ENCODE measurements at places on chromosomes 12 and 14.

DNA sequence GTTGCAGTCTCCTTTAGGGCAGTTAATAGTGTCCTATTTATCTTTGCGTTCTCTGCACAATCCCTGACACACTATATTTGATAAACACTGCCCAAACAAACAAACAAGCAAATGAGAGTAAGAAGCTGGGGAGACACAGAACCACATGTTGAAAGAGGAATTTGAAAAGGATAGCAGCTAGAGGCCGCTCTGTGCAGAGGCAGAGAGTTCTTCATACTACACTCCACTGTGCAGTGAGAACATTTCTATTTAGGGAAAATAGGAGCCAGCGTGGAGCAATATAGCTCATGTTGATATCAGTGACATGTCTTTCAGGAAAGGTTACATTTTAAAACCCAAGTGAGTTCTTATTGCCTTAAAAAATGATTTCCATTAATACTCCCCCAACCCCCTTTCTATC, 140.3 kb upstream of the SEL1L start:
- no peak for ATAC-seq

DNA sequence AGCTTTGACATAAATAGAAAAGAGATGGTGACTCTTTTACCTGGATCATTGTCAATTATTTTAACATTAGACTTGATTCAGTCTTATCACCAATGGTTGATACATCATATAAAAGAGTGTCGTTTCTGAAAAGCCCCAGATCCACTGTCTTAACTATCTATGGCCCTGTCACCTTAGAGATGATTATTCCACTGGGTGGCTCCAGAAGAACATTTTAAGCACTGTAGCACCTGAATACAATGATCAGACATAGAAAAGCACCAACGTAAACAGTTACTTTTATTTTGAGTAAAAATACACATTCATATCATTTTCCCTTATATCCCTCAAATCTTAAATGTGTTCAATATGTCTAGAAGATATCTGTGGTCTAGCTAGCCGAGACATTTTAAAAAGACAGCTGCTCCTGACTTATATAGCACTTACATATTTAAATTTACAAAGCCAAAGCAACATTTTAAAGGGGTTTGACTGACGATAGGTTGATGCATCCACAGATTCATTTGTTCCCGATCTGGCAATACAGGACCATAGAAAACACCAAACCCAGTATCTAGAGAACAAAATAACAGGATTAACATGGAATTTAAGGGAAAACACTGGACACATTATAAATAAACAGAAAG, 32.9 kb downstream of the TSPAN8 start:
- ATAC-seq: no peak

- no peak for ATAC-seq
Observed at GRCh38 chr12:53978477-53979356, 4.0 kb upstream of the HOTAIR start.

DNA sequence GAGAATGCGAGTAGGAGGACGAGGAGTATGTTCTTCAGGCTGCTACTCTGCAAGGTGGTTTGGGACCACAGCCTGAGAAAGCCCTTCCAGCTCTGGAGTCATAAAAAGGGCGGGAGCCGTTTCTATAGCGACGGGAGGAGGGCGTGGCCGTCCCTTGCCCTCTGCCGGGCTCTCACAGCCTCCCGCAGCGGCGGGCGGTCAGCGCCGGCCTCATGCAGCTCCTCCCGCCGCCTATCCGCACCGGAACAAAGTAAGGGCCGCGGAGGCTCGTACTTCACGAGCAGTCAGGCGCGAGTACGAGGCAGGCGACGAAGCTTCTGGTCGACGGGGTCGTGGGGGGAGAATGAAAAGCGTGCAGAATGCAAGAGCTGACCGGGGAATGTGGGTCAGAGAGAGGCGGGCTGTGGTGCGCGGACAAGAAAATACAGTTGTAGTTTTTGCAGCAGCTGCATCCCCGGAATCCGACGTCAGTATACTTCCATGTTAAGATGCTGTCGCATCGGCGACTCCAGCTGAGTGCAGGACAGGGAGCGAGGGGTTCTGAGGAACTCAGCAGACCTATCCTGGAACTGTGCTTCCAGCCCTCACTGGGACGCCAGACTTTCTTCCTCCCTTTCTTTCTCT, at the start of gene DYRK4:
DYRK4 (plus strand) TSS at position 175 of the 624 bp plus-strand sequence; CDS start at position 213, 38 bp downstream.
- ATAC-seq: no peak

- ATAC-seq: no peak
Observed at GRCh38 chr12:5546616-5547015, 114.7 kb downstream of the NTF3 start.

- no peak for ATAC-seq
Observed at GRCh38 chr12:63917864-63918799, 73.6 kb downstream of the SRGAP1 start.

DNA sequence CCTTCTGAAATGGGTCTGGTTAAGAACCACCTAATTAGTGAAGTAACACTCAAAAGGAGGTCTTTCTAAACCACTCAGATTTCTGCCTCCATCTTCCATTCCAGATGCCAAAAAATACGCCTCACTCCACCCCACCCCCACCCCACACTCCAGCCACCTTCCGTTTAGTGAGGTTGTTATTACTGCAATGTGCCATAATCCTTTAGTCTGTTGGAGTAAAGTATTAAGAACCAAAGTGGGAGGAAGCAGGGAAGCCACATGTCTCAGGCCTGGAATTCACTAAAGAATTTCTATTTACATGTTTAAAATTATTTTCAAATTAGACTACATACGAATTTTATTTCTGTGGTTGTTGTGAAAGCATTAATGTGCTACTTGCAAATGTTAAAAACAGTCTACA, 7.4 kb downstream of the KIF21A start:
- no peak for ATAC-seq

- ATAC-seq: peak; percentile 27
Observed at GRCh38 chr12:116121453-116121871, 156.0 kb downstream of the MED13L start.

- ATAC-seq: no peak
Observed at GRCh38 chr14:24122416-24122815, 7.7 kb upstream of the NRL start.

GRCh38 chr12:25051656-25052195, 102.8 kb upstream of the BCAT1 start:
- ATAC-seq: peak; percentile 92

DNA sequence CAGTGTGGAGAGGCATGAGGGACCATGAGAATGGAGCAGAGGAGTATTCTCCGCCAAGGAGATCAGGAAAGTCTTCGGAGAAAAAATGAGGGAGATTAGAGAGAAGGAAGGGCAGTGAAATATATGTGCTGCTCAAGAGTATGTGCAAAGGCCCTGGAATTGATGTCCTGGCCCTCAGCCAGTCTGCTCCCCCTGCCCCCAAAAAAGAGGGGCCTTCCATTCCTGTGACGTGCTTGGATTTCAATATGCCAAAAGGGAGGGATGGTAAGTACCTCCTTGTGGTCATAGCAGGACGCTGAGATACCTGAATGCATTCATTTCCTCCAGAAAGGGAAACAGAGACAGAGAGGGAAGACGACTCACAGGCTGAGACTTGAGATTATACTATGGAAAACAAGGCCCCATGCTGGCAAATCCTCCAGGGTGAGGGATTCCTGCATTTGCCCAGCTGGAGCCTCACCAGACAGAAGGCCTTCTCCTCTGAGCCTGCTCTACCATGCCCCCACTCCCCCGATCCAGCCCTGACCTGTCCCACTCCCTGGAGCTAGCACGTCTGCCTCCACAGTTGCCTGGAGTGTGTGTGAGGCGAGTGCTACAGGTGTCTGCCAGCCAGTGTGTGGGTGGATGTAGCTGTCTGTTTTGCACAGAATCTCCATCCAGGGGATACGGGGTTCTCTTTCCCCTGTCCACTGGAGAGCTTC, 3.9 kb upstream of the RARG start:
- no peak for ATAC-seq

DNA sequence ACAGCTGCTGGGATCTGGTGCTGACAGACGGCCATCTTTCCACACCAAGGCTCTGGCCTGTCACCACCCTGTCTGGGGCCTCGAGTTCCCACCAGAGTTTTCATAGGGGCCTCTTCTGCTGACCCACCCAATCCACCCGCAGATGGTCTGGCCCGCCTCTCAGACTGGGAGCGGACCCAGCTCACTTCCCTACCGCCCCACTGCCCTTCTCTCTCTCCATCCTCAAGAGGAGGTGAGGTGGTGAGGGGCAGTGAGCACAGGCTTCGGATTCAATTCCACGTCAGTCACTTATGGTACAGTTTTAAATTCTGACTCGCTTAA, 12.3 kb upstream of the RPS6KL1 start:
- ATAC-seq: no peak

DNA sequence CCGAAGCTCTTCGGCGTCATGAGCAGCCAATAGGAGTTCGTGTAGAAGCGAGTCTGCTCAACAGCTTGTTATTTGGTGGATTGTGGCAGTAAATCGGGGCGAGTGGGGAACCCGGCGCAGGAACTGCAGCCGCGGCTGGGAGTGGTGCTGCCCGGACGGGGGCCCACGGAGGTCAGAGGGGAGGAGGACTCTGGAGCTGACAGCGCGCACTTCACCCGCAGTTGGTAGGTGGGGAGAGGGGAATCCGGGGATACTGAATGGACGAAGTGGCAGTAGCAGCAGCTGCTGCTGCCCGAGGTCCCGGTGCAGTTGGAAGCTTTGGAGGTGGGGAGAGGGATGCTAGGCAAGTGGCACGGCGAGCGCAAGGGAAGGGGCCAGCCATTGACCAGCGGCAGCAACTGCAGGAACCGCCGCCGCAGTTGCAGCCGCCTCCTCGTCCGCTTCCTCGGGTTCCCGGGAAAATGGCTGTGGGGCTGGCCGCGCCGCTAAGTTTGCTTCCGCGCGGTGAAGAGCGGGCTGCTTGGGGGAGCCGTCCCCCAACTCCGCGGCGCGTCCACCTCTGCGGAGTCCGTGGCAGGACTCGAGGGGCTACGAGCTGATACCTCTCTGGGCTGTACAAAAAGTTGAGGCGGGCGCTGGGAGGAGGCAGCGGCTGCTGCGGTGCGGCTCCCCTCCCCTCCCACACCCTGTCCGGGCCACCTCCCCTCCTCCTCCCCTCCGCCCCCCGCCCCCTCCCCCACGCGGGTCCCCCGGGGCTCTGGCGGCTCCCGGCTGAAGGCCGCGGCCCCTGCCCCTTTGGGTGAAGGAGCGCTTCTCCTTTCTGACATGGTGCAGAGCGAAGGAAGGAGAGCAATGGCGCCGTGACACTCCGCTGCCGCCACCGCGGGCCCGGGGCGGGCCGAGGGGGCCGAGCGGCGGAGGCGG, at the start of gene ARID4A:
ARID4A (plus strand) TSS at position 79 of the 924 bp plus-strand sequence. CDS start 1,300 bp downstream, outside the sequence.
- no peak for ATAC-seq

DNA sequence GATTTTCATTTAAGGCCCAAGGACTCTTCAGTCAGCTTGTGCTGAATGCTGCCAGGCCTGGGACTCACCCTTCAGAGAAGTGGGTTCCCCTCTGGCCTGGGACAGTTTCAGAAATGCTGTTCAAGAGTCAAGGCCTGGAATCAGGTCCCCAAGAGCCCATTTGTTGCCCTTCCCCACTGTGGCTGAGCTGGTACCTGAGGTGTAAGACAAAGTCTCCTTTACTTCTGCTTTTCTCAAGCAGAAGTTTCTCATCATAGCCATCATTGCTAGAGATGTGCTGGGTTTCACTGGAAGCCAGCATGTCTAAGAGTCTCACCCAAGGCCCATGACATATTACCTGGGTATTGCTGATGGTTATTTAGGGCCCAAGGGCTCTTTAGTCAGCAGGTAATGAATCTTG, 8.9 kb downstream of the FANCM start:
- ATAC-seq: no peak

Measured in activated CD4-positive, CD25-positive, alpha-beta regulatory T cell treated with anti-CD3 and anti-CD28 coated beads, Interleukin-2, amount 50 U/mL, for 24 hours (primary cell).